Left lobe of liver (tissue), 2 donors: ENCODE measurements at places on chromosomes 3 and 15. TPM values are rescaled to one million over a fixed set of nuclear protein-coding genes. Genes with fewer than 3 reads are reported as not detected.

GRCh38 chr3:134086616-134087015, 56.9 kb upstream of the SLCO2A1 start:
- DNase-seq, result no peak

DNA sequence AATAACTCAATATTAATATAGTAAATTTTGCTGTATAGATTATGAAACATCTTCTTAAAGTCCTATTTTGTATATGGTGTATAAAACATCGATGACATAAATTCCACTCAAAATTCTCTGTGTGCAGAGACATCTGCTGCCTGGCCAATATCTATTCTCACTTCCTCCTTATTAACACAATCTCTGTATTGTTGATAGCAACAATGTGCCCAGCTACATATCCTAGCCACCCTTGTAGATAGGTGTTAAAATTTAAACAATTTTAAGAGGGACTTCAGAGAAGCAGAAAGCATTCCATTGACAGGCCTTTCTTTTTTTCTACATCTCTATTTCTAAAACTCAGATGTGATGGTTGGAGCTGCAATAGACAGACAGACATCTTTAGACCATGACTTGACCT, 72.3 kb downstream of the FGF12 start:
- DNase-seq, result no peak

KAT2B gene
- 25.6 TPM for total RNA-seq

COLQ gene
- total RNA-seq, result 1.3 TPM

- DNase-seq, result no peak
Measured at GRCh38 chr3:122952520-122952919, 75.0 kb downstream of the SEMA5B start.

DNA sequence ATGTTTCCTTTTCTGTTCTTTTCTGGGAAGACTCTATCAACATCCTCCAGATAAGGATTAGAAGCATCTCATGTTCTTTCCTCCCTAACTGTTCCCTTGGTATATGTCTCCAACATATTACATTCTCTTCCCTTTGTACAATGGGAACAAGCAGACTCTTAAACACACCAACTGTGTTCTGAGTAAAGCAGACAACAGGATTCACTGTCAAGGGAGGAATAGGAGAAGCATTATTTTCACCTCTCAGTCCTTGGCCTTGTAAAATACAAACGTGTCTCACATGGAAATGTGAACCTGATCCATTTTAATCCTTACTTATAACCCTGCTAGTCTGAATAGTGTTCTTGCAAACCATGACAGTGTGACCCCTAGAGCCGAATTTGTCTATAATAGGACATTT, 19.6 kb downstream of the GYG1 start:
- DNase-seq, result no peak

- no peak for DNase-seq
Measured at GRCh38 chr3:140761076-140761639, 83.3 kb downstream of the TRIM42 start.

DNA sequence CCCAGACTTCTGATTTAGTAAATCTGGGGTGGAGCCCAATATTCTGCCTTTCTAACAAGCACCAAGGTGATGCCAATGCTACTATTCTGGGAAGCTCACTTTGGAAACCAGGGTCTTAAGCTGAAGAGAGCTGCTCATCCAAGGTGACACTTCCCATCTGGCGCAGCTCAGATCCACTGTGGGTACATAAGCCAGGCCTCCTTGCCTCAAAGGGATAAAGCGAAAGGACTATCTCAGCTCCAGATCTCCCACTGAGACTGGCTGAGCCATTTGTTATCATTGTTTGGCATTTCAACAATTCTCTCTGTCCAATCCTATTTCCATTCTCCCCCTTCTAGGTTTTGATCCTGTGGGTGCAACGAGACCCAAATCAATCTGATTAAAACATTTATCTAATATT, 323.8 kb downstream of the GBE1 start:
- DNase-seq, result no peak
